Effector CD8-positive, alpha-beta T cell (primary cell): ENCODE measurements at places on chromosomes 1 and 21.

DNA sequence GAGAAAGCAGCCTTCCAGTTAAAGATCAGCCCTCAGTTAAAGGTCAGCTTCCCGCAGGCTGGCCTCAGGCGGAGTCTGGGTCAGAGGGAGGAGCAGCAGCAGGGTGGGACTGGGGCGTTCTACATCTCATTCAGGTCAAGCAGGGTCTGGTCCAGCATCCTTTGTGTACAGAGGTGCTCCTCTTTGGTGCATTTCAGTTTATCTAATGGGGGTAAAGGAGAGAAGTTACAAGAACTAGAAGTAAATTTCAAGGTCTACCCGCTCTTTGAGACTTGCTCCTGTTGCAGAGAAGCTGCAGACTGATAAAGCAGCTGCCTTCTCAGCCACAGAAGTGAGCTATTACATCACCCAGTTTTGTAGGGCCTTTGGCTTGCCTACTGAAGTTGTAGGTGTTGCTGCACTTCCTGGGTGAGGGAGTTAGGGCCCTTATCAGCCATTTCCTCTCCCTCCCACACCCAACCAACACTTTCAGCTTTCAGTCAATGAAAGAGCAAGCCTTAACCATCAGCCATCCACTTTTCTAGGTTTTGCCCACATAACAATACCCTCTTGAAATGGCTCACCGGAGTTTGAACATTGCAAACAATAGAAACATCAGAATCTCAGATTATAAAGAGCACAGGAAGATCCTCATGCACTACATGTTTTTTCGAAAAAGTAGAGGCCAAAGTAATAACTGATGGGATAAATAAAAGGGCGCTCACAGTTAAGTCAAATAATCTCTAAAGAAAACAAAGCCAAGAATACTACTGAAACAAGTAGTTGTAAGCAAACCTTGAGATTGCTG lies 2.8 kb upstream of the NUP210L start:
- peak; percentile 43 for DNase-seq

DNA sequence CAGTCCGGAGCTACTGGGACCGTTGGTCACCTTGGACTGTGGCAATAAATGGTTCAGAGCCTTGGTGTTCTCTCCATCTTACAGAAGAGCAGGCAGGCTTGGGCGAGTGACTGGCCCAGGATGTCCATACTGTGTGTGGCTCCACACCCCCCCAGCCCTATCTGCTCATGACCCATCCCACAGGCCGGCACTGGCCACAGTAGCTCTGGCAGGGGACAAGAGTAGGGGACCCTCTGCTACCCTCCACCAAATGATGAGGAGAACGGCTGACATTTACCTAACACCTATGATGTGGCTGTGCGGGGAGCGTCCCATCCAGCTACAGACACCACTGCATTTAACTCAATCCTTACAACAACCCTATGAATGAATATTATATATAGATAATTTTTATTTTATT lies 13.3 kb downstream of the LDLRAD2 start:
- no peak for DNase-seq

- no peak for DNase-seq
These were observed 160.1 kb upstream of the NFIA start for GRCh38 chr1:60922304-60922703.

DNA sequence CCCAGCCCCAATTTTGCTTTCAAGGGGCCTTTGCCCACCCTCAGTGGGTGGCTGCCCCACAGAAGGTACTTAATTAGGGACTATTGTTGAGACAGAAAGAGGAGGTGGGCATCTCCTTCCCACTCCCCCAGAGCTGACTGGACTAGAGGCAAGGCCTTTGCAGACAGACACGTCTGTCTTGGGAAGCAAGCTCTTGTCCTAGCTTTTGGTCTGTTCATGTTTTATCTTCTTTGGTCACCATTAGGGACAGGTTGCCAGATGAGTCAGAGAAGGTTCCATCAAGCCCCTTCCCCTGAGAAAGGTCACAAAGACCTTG lies 27.7 kb downstream of the PTAFR start:
- no peak for DNase-seq

GRCh38 chr1:93669369-93669768 lies 12.3 kb downstream of the BCAR3 start:
- no peak for DNase-seq
